OCI-LY7 (cell line): ENCODE measurements at places on chromosomes 2 and 18.
A peak's percentile ranks its signal among the peaks of the same experiment; 100 is the strongest.

- DNase-seq, result no peak
These were observed 3.8 kb upstream of the EGR4 start for GRCh38 chr2:73297151-73297559.

GRCh38 chr2:24183366-24184069 lies 8.7 kb downstream of the FAM228A start:
- no peak for DNase-seq

- DNase-seq, result no peak
These were observed 315.6 kb downstream of the SETBP1 start for GRCh38 chr18:44996261-44996660.

- no peak for DNase-seq
These were observed 69.1 kb downstream of the NAB1 start for GRCh38 chr2:190717764-190718651.

DNA sequence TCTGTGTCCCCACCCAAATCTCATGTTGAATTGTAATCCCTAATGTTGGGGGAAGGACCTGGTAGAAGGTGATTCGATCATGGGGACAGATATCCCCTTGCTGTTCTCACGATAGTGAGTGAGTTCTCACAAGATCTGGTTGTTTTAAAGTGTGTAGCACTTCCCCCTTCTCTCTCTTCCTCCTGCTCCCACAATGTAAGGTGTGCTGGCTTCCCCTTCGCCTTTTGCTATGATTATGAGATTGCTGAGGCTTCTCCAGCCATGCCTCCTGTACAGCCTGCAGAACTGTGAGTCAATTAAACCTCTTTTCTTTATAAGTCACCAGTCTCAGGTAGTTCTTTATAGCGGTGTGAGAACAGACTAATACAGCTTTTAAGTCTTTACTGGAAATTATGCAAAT lies 193.3 kb upstream of the RBBP8 start:
- DNase-seq, result no peak

GRCh38 chr2:240586919-240587800 lies 626 bp downstream of the CAPN10 start:
- DNase-seq, result peak; percentile 64

- DNase-seq, result no peak
These were observed 196.0 kb downstream of the PAX3 start for GRCh38 chr2:222102575-222103349.

DNA sequence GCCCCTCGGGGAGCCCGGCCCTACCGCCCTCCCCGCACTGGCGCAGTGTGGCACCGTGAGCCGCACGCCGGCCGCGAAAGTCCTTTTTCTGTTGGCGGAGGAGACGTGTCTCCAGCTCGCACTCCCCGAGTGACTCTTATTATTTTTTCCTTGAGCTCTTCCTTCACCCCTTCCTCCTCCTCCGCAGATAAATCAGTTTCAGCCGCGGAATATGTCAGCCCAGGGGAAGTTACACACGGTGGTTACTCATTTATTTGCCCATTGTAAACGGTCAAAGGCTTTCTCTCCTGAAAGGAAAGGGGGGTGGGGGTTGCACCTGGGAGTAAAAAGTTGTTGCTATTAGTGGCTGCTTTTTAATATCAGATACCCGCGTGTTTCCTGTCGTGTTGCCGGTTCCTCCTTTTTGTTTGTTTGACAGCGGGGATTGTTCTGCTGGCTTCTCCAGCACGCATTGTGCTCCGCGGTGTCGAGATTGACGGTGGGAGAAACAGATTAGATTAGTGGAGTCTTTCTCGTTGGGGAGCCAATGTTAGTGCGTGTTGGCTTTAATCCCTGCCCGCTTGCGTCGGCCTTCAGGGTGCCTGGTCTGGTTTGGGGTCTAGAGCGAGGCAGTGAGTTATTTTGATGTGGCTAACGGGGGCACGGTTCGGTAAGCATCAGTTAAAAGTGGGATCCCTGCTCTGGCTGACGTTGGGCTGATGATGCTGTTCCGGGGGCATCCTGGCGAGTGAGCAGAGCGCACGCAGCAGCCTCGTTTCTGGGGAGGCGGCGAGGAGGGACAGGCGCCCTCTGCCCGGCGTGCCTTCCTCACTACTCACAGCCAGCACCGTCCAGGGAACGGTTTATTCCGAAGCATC lies 1.6 kb downstream of the CRIM1 start:
- peak; percentile 82 for DNase-seq

GRCh38 chr2:109375131-109375561 lies 238.6 kb downstream of the SEPTIN10 start:
- no peak for DNase-seq

DNA sequence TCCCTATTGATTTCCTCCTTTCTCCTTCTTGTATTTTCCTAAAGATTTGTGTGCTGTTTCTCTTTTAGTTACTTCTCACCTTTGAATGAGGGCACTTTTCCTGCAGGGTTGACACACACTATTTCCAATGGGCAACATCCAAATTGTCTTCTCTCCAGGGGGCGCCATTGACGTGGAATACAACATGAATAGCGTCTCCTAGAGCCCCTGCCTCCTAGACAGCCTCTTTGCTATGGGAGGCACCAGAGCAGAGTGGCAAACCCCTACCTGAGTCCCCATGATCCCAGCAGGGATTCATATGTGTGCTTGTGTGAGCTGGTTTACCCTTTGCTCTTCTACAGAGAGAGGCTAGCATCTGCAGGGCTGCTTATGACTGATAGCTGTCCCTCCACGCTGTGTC lies 61.3 kb upstream of the ITSN2 start:
- DNase-seq, result peak; percentile 53

DNA sequence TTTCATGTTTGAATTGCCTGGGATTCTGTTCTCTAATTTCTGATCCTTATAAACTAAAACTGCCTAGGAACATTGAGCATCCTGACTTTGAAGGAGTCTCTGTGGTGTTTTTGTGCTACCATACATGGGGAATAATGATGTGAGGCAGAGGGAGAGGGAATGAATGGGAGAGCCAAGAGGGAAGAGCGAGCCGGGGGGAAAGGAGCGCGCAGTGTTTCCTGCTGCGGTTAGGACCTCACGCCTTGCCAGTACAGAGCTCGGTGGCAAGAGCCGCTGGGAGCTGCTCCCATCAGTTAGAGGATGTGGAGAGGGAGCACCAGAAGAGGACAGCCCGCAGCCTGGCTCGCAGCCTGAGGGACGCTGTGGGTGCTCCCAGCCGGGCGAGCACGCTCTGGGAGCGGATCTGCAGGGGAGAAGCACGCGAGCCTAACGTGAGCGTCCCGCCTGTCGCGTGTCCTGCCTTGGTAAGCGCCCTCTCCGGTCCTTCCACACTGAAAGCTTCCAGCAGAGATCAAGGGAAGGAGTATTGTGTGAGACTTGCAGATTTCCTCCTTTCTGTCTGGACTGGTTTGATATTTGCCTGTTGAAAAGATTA lies 114.7 kb downstream of the FAM210A start:
- no peak for DNase-seq
